ENCODE measurements at places on chromosomes 11 and 22.

- no peak for DNase-seq
Measured at GRCh38 chr11:26198532-26199096, 133.3 kb upstream of the ANO3 start.

GRCh38 chr11:69992943-69993694, 85.0 kb upstream of the ANO1 start:
- DNase-seq: no peak

GRCh38 chr11:23957314-23957713, 539.5 kb upstream of the LUZP2 start:
- DNase-seq: no peak

DNA sequence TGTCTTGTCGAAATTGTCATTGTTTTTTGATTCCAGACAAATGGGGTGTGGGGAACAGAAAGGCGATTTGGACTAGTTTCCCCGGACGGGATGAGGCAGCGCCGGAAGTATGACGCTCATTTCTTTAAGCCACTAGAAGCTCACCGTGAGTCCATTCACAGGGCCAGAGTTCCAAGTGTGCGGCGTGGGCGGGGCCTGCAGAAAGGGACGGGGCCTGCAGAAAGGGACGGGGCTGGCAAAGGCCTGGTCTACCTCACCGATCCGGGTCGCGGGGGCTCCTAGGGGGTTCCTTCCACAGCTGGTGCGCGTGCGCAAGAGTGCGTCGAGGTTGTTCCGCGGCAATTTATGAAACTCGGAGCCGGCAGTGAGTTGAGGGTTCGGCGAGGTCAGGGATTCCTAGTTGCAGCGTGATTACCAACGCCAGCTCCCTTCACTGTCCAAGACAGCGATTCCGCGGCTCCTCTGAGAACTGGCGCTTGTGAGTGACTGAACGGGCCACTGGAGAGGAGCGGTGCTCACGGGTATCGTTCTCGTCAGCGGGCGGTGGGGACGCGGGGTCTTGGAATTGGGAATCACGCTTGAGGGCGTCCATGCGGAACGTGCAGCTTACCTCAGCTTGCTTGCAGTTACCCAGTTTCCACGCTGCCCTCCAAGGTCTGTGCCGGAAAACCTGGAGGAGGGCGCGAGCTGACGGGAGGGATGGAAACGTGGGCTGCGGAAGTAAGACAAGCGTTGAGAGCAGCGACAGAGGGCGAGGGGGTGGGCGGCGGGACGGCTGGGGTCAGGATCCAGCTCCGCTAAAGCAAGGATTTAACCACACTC, at the start of gene ZNF215:
Gene ZNF215, plus strand, starts transcription at position 219 of the 822 bp plus-strand sequence. CDS start 5,847 bp downstream, outside the sequence.
- peak; percentile 56 for DNase-seq

- DNase-seq: no peak
Measured at GRCh38 chr22:22746963-22747933, 102.8 kb downstream of the GGTLC2 start.

DNA sequence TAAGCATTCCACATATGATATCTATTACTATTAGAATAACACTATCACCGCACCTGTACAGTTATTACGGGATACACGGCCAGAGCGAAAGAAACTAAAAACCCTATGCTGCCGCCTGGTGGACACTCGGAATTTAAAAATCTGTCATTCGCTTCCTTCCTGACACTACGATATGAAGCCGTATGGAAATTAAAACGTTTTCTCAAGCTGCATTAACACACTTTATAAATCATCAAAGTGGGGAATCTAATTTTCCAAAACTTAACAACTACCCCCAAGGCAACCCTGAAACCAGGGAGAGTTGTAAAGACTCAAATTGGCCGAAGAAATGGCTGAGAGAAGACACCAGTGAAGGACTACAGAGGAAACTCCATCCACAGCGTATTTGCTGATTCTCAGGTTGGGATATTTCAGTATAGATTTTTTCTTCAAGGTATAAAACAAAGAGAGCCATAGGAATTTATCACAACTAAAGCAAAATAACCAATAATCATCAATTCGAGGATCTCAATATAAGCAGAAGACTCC, 1.4 kb downstream of the CCDC73 start:
- peak; percentile 10 for DNase-seq

DNA sequence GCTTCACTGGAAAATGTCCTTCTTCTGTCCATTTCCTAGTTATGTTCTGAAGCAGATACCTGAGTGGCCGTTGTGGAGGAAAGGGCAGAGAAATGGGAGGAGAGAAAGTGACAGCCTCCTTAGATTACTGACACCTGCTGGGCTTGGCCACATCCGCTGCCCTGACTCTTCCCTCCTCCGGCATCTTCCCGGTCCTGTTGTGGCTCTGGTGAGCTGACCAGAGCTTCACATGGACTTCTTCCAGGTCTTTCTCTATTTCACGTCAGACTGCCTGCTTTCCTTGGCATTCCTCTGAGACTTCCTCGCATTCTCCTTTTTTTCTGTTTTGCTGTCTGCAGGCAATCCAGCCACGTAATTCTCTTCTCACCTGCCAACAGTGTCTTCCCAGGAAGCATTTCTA, 138.7 kb upstream of the E2F8 start:
- DNase-seq: no peak

DNA sequence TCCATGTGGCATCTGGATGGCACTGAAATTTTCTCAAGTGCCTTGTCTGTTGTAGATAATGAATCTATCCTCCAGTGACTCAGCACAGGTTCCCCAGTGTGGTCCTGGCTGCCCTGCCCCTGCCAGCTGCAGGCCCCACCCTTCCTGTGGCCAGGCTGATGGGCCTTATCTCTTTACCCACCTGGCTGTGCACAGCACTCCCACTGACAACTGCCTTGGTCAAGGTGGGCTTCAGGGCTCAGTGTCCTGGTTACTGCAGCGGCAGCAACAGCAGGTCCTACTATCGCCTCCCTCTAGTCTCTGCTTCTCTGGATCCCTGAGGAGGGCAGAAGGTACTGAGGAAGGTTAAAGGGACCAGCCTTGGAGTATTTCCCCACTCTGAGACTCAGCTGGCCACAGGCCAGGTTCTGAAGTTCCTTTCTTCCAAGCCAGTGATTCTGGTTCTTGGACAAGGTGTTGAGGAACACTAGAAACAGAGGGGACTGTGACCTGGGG, 3.1 kb downstream of the HMBS start:
- no peak for DNase-seq

GRCh38 chr11:61114913-61115312, 12.6 kb downstream of the CD5 start:
- DNase-seq: no peak

- no peak for DNase-seq
Measured at GRCh38 chr11:38282718-38283117, 1684.7 kb upstream of the RAG2 start.

GRCh38 chr11:95429376-95429907, 198.4 kb upstream of the SESN3 start:
- no peak for DNase-seq

- no peak for DNase-seq
Measured at GRCh38 chr22:30430933-30431332, 5.4 kb downstream of the MTFP1 start.

GRCh38 chr11:65132988-65133700, 1.2 kb downstream of the SYVN1 start:
- no peak for DNase-seq

- DNase-seq: no peak
Measured at GRCh38 chr11:57566005-57566904, 1.2 kb downstream of the UBE2L6 start.

DNA sequence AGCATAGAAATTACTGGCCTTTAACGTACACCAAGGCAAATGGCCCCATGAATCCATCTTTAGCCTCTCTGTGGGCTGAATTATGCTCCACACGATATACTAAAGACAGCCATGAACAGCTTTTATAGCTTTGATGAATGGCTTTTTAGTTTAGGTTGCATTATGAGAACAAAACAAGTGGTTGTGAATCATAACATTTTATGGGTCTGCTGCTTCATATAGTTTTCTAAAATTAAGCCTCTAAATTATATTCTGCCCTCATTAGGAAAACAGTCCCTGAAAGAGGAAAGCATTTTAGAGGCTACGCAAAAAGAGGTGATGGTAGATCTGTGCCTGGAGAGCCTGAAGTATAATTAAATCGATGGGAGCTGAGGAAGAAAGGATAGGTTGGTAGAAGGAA, 221.3 kb downstream of the CADM1 start:
- DNase-seq: no peak

GRCh38 chr11:34840736-34841386, 75.3 kb downstream of the APIP start:
- no peak for DNase-seq

GRCh38 chr11:91396236-91397133, 828.1 kb upstream of the FAT3 start:
- DNase-seq: no peak

- no peak for DNase-seq
Measured at GRCh38 chr11:60657888-60658287, 41.5 kb upstream of the MS4A8 start.

GRCh38 chr22:40116496-40117200, 61.1 kb upstream of the TNRC6B start:
- no peak for DNase-seq

GRCh38 chr11:34960277-34960676, 43.9 kb downstream of the PDHX start:
- DNase-seq: no peak

DNA sequence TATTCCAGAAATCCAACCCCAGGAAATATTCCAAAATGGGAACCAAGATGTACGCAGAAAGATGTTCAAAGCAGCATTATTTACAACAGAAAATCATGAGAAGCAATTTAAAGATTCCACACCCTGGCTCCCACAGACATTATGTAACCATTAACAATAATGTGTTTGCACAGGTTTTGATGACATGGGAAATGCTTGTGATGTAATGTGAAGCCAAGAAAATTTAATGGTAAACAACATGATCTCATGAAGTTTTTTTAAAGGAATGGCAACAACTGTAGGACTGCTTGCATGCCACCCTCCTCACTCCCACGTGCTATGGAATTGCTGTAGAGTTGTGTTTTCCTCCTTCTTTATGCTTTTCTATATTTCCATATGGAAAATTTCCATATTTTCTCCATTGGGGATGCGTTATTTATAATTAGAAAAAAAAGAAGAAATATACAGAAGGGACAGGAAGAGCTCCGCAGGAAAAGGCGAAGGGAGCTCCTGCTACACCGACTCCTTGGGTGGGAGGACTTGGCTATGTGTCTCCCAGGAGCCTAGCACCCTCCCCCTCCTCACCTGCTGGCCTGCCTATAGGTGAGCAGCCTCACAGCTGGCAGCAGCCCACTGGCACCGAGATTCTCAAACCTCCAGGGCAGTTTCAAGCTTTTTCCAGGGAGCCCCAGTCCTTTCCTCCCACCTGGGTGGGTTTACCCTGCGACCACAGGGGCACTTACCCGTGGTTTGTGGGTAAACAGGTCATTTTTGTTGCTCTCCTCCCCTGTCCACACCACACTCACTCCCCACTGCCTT, 20.9 kb downstream of the LRFN4 start:
- no peak for DNase-seq

- no peak for DNase-seq
Measured at GRCh38 chr11:11513422-11513821, 108.4 kb downstream of the GALNT18 start.

DNA sequence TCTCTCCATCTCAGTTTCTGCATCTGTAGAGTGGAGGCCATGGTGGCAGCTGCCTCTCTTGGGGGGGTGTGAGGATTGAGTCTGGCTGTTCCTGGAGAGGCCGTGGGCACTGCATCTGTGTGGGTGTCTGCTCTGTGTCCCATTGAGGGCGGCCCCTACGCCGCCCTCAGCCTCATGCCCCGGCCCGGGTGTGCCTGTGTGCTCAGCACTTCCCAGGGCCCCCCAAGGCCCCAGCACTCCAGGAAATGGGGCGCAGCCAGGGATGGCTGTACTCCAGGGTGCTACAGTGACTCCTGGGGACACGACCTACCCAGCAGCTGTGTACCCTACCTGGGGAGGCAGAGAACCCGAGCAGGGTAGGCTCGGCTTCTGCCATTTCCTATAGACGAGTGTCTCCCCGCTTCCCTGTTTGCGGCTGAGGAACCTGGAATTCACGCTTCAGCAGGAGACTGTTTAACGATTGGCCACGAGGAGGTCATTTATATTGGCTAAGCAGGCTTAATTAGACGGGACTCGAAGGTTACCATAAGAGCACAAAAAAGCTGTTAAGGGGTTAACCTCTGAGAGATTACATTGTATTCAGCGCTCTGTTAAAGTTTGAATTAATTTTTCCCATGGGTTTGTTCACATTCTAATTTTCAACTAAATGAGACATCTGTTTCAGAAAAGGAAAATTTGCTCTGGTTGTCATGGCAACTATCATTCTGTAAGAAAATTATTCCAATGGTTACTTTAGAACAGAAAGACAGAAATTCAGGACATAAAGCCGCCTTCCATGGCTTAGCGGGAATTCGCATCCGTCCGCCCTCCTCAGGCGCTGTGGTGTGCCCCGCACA, 76.4 kb downstream of the MPPED1 start:
- DNase-seq: no peak

DNA sequence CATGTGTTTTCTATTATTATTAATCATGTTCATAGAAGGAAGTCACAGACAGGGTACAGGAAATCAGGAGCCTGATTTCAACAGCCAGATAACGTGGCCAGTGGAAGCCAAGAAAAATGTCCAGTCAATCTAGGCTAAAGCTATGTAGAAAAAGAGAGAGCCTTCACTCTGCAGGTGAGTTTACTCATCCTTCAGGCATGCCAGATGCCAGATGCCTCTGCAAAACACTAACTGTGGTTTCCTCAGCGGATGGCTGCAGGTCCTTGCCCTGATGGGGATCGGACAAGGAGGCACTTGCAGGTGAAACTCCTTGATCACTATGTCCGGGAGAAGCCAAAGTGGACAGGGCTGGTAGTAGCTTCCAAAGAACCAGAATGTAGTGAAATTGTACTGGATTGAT, 962.3 kb upstream of the RAG2 start:
- DNase-seq: no peak

- no peak for DNase-seq
Measured at GRCh38 chr11:2434506-2435255, 9.6 kb downstream of the TRPM5 start.

- no peak for DNase-seq
Measured at GRCh38 chr22:20258584-20259326, 9.4 kb downstream of the RTN4R start.

- no peak for DNase-seq
Measured at GRCh38 chr11:76167590-76167989, 38.7 kb downstream of the WNT11 start.

GRCh38 chr11:98600786-98601773, 419.7 kb upstream of the CNTN5 start:
- DNase-seq: no peak

GRCh38 chr22:43583501-43583900, 171.7 kb downstream of the MPPED1 start:
- DNase-seq: no peak

DNA sequence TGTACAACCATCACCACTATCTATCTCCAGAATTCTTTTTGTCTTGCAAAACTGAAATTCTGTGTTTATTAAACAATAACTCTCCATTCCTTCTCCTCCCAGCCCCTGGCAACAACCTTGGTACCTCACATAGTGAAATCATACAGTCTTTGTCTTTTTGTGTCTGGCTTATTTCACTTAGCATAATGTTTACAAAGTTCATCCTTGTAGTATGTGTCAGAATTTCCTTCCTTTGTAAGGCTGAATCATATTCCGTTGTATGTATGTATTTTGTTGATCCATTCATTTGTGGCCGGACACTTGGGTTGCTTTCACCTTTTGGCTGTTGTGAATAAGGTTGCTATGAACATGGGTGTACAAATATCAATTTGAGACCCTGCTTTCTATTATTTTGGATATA, 243.7 kb upstream of the TBCEL start:
- DNase-seq: no peak

- DNase-seq: no peak
Measured at GRCh38 chr11:116162086-116162885, 610.5 kb downstream of the BUD13 start.

- no peak for DNase-seq
Measured at GRCh38 chr11:80846979-80847378, 1406.1 kb upstream of the TENM4 start.
